Umbilical cord (tissue), 2 donors: ENCODE measurements at places on chromosomes 11 and 22.

- no peak for DNase-seq
These were observed 78.5 kb downstream of the BUD13 start for GRCh38 chr11:116694349-116694725.

DNA sequence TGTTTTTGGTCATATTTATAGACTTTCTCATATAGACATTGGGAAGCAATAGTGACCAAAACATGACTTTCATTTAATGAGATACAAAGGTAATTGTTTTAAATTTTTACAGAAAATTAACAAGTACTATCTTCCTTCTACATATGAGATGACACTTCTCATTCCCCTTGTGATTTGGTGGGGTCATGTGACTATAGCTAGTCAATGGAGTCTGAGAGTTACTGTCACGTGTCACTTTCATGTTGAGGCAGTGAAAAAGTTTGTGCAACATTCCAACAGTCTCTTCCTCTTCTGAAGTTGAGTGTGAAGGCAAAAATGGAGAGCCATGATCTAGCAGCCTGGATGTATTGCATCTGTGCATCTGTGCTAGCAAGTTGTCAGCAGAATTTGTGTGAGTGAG is 618.3 kb upstream of the LRRC4C start:
- no peak for DNase-seq

DNA sequence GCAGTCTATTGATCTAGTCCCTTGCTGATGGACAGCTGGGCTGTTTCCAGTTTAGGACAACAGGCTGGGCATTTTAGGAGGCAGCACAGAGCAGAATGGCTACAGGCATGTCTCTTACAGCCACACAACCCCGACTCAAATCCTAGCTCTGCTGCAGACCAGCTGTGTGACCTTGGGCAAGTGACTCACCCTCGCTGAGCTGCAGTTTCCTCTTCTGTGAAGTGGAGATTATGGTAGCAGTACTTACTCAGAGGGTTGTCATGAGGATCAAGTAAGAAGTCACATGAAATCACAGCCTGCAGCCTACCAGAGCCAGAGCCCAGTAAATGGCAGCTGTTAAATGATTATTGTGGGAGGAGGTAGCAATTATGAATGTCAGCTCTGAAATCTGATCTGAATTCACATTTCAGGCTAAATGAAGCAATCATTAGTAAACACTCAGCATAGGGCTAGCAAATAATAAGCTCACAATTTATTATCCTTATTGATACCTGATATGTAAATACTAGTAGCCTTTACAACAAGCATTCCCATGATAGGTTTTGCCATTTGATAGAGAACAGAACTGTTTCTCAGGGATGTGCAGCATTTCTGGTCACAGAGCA is 58.9 kb downstream of the MYEOV start:
- DNase-seq = peak; percentile 23

GRCh38 chr11:73295241-73295995 is 12.7 kb upstream of the ARHGEF17 start:
- peak; percentile 60 for DNase-seq

DNA sequence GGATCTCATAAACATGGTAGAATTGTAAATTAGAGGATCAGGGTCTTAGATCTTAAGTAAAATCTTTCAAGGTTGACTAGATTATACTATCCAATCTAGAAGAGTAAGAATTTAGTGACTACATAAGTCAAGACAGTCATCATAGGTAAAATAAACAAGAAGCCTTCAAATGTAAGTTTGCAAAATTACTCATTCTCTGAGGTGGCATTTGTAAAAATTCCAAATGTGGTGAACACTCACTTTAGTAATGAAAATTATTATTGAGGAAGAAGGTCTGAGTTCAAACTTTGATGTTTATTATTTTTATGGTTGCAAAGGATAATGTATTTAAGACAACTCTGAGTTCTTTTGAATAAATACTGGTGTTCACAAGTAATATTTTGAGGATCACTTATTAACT is 4.6 kb downstream of the HYLS1 start:
- no peak for DNase-seq

DNA sequence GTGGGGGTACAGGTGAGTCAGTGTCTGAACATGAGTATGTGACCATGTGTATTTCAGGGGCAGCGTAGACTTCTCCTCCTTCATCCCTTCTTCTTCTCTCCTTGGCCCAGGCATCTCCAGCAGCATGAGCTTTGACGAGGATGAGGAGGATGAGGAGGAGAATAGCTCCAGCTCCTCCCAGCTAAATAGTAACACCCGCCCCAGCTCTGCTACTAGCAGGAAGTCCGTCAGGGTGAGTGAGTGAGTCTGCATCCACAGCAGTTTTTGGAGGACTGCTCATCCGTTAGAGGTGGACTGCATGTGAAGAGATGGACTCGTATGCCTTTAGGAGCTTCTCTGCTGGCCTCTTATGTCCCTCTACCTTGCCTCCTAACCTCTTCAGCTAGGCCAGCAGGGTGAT is 15.6 kb downstream of the TUB start:
- no peak for DNase-seq

DNA sequence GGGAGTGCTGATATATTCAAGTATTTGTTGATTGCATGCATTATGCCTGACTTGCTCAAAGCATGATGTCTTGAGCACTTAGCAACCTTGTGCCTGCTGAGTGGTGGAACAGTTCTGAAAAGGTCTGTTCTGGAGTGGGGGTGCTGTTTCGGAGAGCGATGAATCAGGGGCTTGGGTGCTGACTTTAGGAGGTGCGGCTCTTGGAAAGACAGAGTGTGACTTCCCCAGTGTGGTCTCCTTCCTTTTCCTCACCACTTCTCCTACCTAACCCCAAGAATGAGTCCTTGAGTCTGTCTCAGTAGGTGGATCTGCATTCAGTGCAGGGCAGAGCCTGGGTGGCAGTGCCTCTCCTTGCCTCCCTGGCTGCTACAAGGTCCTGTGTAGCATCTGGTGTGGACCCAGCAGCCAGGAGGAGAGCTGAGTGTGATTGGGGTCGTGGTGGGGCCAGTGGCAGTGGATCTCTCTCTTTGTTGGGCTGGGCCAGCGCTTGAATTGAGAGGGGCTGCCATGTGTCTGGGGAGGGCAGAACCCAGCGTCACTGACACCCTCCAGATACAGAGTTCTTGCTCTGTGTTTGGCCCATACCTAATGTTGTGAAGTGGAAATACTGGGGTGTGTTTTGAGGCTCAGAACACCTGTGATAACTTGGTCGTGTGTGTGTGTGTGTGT is 35.9 kb downstream of the ST3GAL4 start:
- DNase-seq = no peak

- DNase-seq = no peak
These were observed 56.2 kb downstream of the SLC22A12 start for GRCh38 chr11:64647019-64647779.

DNA sequence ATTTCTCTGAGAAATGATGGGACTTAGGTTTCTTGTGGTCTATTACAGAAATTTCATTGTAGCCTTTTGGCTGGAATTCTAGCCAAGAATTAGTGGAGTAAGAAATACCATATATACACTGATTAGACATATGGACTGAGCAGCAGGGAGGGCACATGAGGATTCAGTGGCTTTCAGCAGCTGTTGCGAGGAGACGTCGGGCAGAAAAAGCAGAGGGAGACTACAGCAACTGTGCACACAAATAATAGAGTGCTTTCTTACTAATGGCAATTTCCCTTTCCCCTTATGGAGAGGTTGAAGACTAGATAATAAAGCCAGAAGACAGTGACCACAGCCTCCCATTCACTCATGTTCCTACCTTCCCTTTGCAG is 35.4 kb upstream of the CCDC34 start:
- no peak for DNase-seq

DNA sequence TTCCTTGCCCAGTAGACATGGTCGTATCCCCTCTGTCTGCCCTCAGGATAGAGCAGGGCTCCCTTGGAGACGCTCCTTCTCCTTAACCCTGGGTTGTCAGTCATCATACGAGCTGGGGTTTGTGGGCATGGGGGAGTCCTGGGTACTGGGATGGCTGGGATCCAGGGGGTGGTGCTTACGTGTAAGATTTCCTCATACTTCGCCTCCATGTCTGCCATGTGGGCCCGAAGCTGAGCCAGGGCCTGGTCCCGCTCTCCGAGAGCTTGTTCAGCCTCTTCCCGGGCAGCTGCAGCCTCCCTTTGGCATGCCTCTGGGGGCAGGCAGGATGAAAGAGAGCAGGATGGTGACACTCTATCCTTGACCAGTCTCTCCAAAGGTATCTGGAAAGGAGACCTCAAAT is 5.3 kb downstream of the NHERF4 start:
- no peak for DNase-seq

- DNase-seq = no peak
These were observed 48.0 kb downstream of the BUD13 start for GRCh38 chr11:116724813-116725212.

DNA sequence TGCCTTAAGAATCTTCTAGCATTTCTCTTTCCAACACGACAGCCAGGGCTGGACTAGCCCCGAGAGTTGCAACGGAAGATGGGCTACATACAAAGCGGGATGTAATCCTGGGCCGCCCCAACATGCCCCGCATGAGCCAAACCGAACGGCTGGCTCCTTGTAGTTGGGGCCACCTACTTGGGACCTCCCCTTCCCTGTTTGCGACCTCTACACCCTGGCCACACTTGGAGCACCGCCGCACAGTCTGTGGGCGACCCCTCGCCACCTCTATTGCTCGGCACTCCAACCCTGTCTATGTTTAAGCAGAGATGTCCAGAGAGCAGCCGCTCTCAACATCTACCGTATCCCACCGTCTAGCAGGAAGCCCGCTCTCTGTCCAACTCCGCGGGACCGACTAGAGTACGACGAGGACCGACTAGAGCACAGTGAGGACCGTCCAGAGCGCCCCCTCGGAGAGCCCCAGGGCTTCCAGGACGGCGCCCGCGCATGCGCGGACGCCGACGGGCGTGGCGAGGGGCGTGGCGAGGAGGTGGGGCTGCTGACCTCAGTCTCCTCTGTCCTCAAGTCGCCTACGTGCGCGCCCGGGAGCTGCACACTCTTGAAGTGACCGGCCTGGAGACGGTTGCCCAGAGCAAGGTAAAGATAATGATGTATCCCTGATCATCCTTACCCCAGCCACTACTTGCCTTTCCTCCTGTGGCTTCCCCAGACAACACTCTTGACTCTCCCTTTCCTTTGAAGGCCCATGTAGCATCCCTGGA is 32.3 kb downstream of the NEAT1 start:
- peak; percentile 94 for DNase-seq

GRCh38 chr11:30357872-30358271 is 35.0 kb downstream of the ARL14EP start:
- no peak for DNase-seq

DNA sequence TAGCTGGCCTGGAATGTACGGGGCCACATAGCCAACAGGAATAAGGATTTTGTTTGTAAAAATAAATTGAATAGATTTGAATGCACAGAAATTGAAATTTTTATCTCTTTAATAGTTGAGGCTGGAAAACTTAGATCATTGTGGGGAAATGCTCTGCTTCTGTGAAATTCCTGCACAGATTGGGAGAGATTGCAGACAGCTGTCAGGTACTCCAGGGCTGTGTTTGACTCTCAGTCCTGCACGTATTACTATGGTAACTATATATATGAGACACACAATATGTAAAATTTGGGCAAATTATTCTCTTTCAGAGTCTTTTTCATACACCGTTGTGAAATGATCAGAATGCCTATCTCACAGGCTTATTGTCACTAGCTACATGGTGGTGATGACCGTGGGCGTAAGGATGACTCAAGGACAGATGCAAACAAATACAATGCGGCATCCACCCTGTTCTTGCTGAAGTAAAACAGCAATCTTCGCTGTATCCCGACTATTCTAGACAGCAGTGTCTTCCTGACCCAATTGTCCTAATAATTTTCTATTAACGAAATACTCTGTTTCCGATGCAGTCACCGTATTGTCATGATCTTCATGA is 79.4 kb downstream of the ZC3H12C start:
- DNase-seq = no peak

DNA sequence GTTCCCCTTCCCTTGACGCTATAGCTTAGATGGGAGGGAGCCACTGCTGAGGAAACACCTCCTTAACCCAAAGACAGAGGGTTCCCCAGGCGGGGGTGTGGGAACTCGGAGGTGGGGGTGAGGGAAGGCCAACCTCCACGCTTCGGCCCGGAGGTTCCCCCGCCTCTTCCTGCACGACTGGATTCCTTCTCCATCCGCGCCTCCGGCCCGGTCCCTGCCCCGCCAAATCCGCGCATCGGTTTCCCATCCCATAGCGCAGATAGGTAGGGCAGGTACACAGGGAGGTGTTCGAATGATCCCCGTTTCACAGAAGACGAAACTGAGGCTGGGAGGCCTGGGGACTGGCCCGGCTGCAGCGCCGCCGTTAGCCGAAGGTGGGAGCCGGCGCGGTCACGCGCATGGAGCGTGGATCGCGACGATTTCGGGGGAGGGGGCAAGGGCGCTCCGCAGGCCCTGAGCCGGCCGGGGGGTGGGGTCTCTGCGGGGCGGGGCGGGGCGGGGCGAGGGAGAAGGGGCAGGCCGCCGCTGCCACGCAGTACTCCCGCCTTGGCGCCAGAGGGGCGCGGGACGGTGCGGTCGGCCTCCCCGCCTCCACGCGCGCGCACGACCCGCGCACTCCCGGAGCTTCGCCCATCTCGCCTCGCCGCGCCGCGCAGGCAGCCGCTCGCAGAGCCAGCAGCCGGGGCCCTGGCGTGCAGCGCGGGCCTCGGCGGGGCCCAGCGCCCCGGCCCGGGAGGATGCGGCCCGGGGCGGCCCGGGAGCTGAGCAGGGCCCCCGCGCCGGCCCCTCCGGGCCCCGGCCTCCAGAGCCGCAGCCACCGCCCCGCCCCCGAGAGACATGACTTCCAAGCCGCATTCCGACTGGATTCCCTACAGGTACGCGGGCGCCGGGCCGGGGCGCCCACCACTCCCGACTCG is at the start of gene TUB:
Gene TUB, plus strand, starts transcription at position 538 of the 917 bp plus-strand sequence. Its CDS starts 300 bp downstream, at position 838.
- DNase-seq = peak; percentile 70

DNA sequence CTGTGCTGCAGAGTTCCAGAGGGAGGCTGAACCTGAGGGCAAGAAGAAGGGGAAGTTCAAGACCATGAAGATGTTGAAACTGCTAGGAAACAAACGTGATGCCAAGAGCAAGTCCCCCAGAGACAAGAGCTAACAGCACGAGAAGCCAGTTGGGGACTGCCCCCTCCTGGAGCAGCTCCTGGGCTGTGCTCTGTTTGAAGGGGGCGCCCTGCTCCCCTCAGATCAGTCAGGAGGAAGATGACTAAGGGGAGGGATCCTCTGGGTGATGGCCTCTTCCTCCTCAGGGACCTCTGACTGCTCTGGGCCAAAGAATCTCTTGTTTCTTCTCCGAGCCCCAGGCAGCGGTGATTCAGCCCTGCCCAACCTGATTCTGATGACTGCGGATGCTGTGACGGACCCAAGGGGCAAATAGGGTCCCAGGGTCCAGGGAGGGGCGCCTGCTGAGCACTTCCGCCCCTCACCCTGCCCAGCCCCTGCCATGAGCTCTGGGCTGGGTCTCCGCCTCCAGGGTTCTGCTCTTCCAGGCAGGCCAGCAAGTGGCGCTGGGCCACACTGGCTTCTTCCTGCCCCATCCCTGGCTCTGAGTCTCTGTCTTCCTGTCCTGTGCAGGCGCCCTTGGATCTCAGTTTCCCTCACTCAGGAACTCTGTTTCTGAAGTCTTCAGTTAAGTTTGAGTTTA is 12.6 kb downstream of the C22orf23 start:
- DNase-seq = no peak
